NCI-H187 (cell line): ENCODE measurements at places on chromosomes 7 and 10.
A peak's percentile ranks its signal among the peaks of the same experiment; 100 is the strongest.

DNA sequence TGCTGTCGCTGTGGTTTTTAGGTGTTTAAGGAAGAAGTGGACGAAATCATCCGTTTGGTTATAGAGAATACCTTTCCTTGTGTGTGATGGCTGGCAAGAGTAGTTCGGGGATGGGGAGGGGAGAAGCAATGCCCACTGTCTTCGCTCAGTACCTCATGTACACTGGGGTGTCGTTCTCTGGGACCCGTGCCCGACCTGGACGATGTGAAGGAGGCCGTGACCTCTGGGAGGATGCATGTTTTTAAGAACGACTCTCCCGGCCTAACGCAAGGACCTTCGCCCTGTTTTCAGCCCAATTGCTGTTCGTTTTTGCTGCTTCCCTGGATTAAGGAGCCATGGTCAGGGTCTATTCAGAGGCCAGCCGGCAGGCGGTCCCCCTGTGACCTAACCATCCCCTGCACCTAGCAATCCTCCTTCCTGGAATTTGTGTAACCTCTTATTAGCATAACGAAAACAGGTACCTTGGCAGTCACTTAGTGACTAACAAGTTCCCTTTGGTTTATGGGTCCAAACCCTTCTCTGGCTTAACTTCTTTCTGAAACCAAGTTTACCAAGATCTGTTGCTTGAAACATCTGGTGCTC, 1.3 kb downstream of the NFE2L3 start:
- DNase-seq: no peak

DNA sequence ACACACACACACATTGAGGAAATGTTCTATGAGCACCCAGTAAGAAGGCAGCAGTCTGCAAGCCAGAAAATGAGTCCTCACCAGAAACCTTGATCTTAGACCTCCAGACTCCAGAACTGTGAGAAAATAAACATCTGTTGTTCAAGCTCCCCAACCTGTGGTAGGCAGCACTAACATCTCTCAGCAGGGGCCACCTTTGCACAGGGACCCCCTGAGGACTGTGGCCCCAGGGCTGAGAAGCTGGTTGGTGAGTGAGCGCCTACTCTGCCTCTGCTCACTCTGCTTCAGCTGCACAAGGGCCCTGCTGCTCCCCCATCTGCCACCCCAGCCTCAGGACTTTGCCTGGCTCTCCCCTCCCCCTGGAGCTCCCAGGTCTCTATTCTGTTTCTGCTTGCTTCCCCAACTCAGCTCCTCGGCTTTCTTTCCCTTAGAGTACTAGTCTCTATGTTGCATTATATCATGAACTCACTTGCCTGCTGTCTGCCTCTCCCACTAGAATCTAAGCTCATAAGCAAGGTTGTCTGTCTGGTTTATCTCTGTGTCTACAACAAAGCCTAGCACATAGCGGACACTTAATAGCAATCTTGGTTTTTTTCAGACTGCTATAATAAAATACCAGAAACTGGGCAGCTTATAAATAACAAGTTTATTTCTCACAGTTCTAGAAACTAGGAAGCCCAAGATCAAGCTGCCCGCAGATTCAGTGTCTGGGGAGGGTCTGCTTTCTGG, 40.4 kb upstream of the PRLHR start:
- no peak for DNase-seq

DNA sequence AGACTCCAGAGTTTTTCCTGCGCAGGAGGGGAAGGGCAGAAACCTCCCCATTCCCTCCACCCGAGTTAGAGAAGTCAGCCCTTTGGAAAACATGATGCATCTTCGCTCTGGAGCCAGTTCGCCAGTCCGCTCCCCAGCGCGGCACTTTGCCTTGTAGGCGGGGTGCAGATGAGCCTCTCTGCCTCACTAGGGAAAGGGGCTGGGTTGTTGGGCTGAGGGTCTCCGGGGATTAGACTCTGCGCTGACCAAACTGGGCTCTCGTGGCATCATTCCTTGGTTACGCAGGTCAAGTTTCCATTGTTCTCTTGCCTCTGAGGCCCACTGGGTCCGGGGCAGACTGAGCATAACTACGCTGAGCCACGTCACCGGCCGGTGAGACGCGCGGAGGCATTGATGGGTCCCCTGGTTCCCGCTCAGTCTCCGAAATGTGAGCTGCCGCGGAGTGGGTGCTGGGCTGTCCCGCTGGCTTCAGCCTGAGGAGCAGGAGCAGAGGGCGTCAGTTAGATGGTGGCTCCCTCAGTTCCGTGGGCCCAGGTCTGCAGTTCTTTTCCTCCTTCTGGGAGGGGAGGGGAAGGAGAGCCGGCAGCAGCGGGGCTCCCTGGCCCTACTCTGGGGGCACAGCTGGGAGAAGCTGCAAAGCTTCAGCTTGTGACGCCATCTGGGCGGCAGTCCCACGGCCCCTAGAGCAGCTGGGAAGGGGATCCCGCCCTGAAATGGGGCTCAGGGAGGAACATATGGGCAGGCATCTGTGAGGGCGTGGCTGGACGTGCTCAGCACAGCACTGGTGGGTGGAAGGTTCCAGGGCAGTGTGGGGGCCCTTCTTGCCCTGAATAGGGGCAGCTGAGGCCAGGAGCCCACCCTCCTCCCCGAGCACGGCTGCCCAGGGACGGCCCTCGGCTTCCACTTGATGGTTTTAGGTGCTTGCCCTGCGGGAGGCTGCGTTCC, 121.3 kb upstream of the BTBD16 start:
- DNase-seq: no peak

DNA sequence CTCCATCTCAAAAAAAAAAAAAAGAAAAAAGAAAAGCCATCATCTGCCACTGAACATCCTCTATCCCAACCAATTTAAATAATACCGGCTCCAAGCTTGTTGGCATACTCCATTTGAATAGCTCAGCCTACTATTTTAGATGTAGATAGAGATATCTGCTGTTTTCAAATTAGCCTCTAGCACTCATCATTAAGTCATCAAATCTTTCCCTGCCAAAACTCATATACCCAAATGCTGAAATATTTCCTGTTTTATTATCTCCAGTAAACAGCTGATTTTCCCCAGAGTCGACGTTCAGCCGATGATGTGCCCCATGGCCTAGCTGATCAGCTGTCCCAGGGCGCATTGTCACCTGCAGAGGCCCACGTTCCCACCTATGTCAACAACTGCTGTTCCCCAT, 34.5 kb upstream of the FRMD4A start:
- DNase-seq: no peak

DNA sequence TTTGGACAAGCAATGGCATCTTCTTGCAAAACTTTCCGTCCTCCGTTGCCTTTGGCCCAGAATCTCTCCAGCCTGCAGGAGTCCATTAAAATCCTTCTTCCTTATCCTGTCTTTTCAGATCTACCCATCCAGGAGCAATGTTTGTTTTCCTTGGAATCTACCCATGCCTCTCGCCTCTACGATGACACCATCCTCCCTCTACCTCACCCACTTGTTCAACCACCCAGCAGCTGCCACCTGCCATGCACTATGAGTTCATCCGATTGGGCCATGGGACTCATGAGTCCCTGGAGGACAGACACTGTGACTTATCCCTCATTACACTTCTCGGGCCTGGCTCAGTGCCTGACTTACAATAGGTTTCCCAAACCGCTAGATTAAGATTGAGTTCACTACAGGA, 26.8 kb upstream of the MGMT start:
- no peak for DNase-seq

- DNase-seq: no peak
Observed at GRCh38 chr7:108103558-108104298, 26.4 kb downstream of the LAMB4 start.

- peak; percentile 25 for DNase-seq
Observed at GRCh38 chr7:27576360-27576944, 86.2 kb downstream of the HIBADH start.

DNA sequence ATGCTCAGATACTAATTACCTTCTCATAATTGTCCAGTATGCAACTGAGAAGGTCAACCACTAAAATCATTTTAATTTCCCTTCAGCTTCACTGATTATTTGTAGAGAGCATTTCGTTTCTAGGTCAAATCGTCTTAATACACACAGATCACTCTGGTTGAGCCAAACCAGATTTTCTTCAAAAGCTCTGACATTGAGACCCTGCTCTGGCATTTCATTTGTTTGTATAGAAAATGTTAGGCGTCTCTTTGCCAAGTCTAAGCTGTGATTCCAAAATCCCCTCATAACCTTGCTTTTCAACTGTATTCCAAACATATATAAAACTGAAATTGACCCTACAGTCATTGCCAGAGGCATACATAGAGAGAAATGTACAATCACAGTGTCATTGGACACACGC, 520.0 kb downstream of the CNTNAP2 start:
- no peak for DNase-seq

- DNase-seq: no peak
Observed at GRCh38 chr10:23694446-23694920, 255.6 kb downstream of the OTUD1 start.

DNA sequence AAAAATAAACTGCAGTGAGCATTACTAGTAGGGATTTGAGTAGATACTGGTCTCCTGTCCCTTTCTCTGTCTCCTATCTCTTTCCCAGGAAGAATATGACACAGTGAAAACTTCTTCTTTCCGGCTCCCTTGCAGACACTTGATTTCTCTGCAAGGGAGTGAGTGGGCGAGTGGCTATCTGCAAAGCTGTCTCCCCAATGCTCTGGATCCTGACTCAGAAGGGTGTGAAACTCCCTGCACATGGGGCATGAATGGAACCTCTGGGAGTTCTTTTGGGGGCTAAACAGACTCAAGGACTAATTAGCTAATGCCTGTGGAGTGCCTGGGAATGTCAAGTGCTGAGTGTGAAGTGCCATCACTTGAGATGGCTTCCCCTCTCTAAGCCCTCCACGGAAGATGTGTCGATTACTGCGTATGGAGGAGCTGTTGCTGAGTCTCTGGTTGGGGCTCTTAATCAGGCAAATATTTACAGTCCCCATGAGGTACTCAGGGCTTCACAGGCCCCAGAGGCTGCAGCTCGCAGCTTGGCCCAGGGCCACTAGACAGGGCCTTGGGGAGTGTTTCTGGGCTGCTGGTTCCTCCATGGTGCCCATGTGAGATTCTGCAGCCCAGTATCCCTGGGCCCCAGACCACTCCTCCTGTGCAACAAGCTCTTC, 139.8 kb downstream of the RPS24 start:
- no peak for DNase-seq

DNA sequence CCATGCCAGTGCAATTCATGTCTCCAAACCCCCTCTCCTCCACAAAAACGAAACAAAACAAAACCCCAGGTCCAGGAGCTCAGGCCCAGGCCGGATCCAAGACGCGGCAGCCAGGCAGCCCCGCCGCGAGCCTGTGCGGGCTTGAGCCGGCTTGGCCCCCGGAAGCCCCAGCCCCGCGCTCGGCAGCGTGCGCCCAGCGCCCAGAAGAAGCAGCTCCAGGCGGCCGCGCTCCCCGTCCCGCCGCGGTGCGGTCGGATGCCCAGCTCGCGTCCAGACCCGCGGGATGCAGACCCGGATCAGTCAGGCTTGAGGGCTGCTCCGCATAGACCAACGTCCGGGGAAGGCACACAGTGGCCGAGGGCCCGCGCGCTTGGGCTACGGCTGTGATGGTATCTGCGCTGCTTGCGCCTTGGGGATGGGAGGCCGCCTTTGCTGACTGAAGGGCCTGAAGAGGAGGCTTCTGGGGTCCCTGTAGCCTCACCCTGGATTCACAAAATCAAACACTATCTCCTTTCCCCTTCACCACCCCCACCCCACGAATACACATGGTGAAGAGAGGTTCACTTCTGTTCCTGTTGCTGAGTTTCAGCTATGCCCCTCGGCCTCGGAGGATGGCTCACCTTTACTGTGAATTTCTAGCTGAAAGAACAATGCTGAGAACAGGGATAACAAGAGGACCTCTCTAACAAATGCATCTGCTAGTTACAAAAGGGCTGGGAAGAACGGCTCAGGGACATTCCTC, 79.9 kb upstream of the EN2 start:
- DNase-seq: no peak

- no peak for DNase-seq
Observed at GRCh38 chr10:132320654-132321469, 11.1 kb upstream of the LRRC27 start.

GRCh38 chr10:105149371-105149891, 508.3 kb downstream of the SORCS3 start:
- no peak for DNase-seq

DNA sequence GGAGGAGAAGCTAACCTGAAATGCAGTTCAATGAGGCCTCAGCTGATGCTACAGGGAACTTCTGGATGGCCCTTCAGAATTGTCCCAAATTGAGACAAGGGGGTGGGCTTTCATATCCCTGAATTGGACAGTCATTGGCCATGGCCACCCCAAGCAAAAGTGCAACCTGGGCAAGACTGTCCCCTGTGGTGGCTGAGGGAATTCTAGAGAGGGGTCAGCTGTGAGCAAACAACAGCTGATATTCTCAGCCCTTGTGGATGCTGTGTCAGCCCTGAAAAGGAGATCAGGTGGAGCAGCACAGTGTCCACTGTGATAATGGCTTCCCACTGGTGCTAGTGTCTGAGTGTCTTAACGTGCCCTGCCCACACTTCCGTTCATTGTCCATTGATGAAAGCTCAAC, 76.6 kb downstream of the SLC16A9 start:
- no peak for DNase-seq

DNA sequence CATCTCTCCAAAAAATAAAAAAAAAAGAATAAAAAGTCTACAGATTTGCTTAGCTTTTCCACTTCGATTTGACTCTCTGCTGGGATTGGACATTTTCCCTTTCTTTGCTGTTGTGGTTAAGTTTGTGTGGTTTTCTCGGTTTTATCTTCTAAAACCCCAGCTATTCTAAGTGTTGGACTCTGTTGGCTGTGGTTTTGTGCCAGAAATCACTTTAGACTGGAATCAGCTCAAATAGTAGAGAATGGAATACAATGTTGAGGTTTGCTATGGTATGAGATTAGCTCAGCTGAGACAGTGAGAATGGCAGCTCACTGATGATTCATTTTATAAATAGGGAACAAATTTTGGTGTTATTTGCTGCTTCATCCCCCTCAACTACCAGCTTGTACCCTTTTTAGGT, 116.0 kb downstream of the BUB3 start:
- no peak for DNase-seq

DNA sequence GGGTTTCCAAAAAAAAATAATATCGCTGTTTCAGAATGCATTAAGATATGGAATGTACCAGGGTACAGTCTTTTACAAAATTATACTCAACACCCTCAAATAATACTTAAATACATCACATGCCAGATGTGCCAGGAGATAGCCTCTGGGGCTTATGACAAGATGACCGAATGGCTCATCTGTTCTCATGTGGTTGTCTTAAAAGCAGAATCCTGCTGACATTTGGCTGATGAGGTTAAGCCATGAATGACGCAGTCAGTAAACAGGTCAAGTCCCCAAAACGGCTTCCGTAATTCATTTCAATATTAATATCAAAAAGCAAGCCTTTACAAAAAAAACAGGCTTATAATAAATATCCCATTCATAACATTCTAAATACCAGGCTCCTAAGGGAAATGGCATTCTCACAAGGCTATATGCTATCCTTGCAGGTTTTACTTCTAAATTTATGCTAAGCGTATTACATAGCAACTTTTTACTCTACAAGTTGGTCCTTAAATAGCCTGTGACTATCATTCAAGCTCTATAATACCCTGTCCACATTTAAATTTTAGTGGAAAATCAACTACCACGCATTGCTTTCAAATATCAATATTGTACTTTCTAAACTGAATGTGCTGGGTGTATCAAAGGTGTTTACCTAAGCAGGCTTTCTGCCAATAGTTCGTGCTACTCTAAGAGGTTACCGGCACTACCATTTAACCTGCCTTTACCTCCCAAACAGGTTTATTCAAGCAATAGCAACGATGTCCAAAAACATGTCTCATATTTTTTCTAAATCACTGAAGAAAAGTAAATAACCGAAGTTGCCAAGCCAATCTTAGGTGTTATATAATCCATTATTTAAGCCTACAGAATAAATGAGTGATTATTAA, 15.6 kb downstream of the SMURF1 start:
- no peak for DNase-seq
